ENCODE measurements at places on chromosomes 16 and 17. TPM values are rescaled to one million over a fixed set of nuclear protein-coding genes. Genes with fewer than 3 reads are reported as not detected.

Gene GLTPD2
- not detected for total RNA-seq

- DNase-seq = no peak
Observed at GRCh38 chr16:88614818-88615580, 23.4 kb upstream of the IL17C start.

DNA sequence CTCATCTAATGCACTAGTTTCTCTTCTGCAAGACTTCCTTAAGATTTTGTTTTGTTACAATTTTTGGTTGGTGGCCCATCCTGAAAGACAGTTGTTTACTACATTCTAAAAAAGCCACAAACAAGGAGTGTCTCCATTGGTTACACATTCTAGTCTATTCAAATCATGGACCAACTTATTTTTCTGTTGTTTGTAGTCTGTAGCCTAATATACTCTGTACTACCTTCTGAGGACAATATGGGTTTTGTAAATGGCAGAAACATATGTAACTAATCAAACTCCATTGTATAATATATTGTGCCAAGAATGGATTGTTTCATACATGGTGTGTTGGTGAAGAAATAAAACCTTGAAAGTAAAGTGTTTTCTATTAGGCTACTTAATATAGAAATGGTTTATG, 79.5 kb upstream of the DHX40 start:
- DNase-seq = no peak

DNA sequence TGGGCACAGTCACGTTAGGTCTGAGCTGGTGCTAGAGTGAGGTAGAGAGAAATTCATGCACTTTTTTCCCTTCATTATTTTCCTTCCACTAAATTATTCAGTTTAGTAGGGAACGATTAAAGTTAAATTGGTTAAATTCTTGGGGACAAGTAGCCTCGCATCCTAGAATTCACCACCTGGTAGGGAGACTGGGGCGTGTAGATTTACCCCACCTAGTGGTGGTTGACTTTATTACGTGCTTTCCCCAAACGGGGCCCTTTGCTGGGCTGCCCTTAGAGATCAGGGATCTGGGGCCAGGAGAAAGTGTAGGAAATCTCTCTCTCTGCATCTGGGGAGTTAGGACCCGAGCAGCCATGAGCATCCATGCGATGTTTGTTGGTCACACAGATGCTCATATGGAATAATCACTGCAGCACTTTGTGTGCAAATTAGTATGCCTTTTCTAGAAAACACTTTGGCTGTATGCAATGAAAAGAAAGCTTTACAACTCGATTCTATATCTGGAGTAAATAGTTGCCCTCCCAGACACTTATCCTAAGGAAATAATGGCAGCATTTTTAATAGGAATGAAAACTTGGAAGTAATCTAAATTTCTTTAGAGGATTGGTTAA, 107.0 kb downstream of the PLCG2 start:
- DNase-seq = no peak

GRCh38 chr16:60636117-60636516, 1400.1 kb downstream of the CDH8 start:
- DNase-seq = no peak

Data from activated B cell treated with CpG ODN at 0.5 μM for 24 hours (primary cell).